ENCODE measurements at places on chromosomes 5 and 9. TPM values are rescaled to one million over a fixed set of nuclear protein-coding genes. Genes with fewer than 3 reads are reported as not detected.

DNA sequence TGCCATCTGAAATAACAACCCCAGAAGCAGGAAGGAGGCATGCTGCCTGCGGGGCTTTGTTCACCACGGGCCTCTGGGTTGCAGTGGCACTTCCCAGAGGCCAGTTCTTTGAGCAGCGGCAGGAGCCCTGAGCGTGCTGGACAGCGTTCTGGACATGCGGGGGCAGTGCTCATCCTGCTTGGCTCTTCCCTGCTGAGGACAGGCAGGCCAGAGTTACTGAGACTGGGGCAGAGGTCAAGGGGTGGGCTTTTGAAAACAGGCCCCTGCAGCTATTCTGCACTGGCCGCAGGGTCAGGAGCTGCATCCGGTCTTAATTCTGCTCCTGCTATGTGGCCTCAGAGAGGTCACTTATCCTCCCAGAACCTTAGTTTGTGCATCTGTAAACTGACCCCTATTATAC, 258.6 kb downstream of the FSTL4 start:
- DNase-seq = no peak

PPP1R26 gene
- 14.0 TPM for total RNA-seq

LMX1B gene
- under 0.01 TPM for total RNA-seq

DNA sequence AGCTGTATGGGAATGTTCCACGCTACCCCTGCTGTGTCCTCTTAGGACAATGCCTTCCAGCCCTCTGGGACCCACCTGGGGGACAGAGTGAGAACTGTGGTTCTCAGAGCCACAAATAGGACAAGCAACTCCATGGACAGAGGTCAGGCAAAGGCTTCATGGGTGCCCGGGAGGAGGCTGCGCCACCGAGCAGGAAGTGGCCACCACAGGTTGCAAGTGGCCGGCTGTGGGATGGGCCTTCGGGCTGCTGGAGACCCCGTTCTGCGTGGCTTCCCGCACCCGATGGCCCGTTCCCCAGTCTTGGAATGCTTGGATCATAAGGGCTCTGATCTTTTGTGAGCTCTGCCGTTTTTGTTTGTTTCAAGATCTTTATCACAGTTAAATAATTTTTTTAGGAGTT, 118.8 kb downstream of the BOD1 start:
- DNase-seq = no peak

DNA sequence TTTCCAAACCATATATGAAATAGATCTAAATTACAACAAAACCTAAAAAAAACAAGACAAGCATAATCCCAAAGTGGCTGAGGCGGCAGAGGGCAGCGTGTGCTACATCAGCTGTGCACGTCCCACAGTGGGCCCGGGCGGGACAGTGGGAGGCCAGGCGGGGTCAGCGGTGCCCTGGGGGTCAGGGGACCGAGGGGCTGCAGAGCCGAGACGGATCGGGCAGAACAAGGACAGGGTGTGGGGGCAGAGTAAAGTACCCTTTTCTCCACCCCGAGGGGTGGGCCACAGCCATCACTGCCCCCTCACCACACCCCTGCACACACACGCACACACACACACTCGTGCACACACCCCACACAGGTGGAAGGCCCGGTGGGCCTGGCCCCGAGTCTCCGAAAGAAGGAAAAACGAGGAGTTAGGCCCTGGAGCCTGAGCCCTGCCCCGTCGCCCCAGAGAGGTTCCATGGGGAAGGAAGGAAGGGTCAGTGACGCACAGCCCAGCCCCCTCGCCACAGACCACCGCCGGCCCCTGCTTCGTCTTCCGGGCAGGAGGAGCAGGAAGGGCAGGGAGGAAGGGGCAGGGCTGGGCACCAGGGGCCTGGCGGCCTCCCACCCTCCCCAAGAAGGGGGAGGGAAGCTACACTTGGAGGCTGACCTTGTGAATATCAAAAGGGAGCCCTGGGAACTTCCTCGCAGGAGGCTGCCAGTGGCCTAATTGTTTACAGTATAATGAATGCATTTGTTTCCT, 49.6 kb upstream of the UBAC1 start:
- DNase-seq = peak; percentile 42

DNA sequence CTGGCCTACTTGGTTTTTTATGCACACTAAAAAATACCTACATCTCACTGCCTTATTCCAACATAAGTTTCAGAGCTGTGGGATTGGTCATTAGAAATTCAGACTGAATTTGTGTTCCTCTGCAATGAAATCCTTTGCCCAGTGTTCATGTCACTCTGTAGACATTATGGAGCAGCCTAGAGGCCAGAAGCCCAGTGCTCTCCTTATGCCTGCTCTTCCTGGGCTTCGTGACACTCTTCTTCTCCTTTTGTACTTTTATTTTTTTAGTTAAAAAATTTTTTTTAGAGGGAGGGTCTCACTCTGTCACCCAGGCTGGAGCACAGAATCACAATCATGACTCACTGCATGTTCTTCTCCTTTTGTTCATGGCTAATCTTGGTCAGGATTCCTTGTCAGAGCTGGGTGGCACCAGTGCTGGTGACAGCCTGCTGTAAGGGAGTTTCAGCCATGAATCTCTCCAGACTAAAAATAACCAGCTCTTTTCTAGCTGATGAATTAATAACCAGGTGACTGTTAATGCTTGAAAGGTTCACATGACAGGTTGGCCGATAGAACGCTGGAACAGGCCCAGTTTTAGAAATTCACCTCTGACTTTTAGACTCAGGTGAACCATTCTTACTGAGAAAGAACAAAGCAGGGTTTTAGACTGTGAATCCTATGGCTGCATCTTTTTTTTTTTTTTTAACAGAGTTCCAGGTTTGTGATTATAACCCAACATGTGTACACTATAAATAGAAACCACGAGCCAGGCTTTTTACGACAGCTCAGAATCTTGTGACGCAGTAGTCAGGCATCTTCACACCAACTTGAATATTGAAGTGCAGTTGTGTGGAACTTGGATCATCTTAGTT, 34.1 kb upstream of the C5orf47 start:
- no peak for DNase-seq
